ENCODE measurements at places on chromosomes 12 and 14.
A peak's percentile ranks its signal among the peaks of the same experiment; 100 is the strongest.

DNA sequence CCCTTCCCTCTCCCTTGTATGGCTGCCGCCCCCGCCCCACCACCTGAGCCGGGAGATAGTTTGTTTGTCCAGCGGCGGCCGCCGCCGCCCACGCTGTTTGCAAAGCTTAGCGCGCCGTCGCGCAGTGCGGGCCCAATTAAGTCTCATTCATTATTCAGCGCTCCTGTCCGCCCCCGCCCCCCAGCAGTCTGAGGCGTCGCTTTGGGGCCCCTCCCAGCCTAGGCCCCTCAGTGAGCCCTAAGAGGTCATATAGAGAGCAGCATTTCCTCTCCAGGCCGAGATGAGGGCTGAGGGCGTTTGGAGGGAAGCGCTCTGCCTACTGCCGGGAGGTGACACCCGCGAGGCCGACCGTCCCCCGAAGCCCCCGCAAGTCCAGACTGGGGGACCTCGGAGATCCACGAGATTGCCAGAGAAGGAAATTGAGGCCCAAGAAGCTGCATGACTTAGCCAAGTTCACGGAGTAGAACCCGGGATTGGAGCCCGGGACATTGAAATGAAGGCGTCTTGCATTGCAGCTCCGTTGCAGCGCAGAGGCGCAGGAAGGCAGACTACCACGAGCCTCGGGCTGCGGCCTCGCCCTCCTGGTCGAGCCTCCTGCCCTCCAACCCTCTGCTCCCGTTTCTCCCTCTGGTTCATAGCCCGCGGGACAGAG lies at the start of gene DNAJC22:
TSS of gene DNAJC22 (plus strand) at position 230 of the 652 bp plus-strand sequence. CDS start 1,985 bp downstream, outside the sequence.
- DNase-seq: peak; percentile 52

GRCh38 chr12:47838286-47838931 lies 18.7 kb upstream of the HDAC7 start:
- peak; percentile 73 for DNase-seq

DNA sequence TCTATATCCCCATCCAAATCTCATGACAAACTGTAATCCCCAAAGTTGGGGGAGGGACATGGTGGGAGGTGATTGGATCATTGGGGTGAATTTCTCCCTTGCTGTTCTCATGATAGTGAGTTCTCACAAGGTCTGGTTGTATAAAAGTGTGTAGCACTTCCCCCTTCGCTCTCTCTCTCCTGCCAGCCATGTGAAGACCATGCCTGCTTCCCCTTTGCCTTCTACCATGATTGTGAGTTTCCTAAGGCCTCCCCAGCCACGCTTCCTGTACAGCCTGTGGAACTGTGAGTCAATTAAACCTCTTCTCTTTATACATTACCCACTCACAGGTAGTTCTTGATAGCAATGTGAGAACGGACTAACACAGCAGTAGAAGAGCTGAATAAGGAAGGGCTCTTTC lies 62.6 kb upstream of the VASH1 start:
- no peak for DNase-seq

- DNase-seq: no peak
Observed at GRCh38 chr14:57533214-57533613, 39.6 kb upstream of the CCDC198 start.

DNA sequence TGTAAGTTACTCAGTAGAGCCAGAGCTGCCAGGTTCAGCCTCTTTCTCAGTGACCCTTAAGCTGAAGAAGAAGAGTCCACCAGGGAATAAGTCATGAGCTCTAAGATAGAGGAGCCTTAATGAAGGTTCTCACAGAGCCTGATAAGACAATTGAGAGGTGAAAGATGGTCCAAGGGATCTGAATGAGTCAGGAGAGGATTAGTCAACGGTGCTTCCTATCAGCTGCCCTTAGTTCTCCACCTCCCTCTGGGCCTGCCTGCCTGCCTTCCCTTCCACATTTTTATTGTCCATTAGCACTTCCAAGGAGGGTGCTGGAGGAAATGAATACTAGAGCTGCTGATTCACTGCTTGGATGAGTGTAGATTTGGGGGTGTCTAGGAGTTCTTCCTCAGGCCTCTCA lies 161.7 kb upstream of the RMST start:
- DNase-seq: no peak

DNA sequence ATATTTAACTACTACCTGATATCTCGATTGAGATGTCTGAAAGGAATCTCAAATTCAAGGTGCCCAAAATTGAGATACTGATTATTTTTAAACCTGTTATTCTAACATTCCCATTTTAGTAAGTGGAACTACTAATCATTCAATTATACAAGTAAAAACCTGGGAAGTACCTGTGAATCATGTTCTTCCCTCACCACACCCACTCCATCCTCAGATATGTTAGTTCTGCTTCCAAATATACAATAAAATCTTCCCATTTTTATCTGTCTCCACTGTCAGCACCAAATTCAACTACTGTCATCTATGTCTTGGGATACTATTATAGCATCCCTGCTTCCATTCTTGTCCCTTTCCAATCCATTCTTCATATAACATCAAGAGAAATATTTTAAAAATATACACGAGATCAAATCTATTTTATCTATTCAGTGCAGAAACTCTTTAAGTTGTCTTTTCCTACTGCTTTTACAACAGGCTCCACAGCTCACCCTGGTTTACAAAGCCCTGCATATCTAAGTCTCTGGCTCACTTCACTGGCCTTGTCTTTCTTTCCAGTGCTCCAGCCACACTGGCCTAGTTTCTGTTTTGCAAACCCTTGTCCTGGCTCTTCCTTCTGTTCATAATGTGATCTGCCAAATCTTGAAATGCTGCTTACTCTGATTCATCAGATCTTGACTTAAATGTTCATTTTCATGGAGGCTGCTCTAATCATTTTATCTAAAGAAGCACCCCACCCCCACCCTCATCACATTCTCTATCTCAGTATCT lies 122.3 kb downstream of the PTPRR start:
- DNase-seq: no peak

DNA sequence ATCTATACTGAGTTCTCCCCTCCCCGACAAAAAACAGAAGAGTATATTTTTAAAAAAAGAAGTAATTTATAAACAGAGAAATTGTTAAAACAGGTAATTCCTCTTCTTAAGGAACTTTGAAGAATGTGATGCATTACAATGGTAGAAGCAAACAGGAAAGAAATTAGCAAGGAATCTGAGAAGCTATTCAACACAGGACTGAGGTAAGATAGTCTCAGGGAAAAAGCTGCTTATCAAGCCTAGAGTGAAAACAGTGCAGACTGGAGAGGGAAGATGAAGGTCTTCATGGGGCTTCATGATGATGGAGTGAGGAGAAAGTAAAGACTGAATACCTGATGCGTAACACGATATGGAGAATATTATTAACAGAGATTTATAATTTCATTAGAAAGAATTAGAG lies 880.0 kb downstream of the SLC16A7 start:
- DNase-seq: no peak

DNA sequence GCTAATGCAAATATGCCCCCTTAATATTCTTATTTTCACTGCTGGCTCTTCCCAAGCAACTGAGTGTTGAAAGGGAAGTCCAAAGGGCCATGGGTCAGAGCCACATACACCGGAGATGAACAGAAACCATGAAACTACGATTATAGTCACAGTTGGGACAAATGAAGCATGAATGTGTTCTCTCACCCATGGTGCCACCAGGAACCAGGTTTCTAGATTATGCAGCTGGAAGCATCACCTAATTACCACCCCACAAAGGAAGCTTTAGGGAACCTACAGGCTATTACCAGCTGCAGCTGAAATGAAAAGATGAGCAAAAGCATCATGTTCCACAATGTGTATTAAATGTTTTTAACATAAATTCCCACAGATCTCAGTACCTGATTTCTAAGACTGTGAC lies 15.4 kb downstream of the TMTC1 start:
- DNase-seq: no peak

DNA sequence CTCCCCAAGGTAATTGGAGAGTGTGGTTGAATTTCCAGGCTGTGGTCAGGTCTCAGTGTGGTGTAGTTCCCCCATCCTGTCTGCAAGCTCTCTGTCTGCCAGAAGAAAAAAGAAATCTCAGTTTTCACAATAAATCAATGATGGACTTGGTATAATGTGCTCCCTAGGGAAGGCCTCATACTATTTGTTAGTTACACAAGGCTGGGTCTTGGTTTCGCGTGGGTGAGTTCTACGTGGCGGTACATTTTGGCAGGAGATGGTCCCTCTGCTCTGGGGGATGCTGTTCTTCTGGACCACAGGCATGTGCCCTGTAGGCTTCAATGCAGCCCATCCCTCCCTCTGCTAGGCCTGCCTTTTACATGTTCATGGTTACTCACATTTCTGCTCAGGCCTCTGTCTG lies 206.4 kb upstream of the PELI2 start:
- DNase-seq: no peak

- DNase-seq: no peak
Observed at GRCh38 chr12:94430304-94430703, 29.4 kb downstream of the CEP83 start.

DNA sequence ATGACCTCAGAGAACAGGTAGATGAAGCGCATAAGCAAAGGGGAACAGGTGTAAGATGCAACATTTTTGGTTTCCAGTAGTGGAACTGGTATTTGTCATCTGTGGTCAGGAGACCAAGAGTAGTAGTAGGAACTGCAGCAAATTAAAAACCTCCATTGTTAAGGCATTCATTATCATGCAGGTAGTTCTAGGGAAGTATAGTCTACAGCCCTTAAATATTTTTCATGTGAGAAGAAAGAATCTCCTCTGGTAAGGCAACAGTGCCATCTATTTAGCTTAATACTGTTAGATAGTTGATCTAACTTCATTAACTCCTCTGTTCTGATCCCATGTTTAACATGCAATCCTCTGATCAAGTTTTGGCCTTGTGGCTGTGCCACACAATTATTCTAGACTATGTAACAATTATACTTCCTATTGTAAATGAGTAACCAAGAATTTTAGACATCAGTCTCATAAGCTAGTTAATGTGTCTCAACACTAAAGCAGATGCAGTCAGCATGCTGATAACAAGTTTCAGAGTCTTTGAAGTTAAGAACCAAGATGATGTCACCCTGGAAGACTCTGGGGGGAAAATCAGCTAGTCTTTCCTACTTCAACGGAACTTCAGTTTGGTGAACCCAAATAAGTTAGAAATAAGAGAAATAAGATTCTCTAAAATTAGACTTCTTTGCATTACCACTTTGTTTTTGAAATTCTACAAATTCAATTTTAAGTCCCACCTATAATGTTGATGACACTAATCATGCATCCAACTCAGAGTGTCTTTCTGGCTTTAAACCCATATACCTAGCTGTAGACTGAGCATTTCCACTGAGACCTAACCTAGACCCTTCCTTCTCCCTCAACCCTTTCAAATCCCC lies 70.9 kb downstream of the STXBP6 start:
- no peak for DNase-seq

DNA sequence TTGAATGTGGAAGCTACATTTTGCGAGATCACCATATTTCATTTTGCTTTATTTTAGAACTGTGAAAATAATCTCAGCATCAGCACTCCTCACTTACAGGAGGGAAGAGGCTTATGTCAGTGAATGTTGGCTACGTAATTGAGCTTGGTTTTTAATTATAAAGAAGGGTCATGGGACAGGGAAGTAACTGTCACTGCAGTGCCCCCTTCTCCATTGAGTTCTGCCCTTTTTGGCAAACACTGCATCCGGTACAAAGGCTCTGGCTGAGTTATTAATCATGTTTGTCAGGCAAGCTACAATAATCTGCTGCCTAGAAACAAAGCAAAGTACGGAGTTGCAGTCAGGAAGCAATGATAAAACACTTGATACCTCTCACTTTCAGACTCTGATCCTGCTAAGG lies 546.7 kb downstream of the SNAPC1 start:
- DNase-seq: no peak

DNA sequence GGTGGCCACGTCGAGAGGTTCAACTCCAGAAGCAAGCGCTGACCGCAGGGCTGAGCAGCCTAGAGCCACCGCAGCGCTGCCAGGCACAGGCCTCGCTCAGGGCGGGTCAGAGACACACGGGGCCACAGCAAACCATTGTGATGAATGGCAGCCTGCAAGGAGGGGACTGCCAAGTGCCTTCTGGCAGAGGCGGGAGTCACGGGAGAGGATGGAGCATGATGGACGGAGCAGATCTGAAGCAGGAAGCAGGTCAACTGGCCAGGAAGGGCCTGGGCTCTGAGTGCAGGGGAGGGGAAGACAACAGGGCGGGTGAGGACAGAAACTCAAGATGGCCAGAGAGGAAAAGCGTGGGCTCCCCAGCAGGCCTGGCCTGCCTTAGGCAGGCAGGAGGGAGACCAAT lies 49.8 kb downstream of the CDC42BPB start:
- DNase-seq: no peak

DNA sequence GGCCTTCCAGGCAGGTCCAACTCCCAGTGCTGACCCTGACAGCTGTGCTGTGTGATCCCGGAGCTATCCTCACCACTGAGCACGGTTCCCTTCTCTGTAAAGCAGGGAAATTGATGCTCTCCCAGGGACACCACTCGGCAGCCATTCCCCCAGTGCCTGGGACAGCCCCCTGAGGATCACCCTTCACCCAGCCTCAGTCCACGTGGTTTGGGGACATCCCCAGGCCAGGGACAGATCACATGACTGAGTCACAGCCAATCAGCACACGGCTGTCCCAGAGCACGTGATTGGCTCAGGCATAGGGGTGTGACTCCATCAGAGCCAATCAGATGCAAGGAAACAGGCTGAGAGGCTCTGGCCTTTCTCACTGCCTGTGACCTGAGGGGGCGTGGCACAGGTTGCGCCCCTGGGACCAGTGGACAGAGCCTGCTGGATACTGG lies 68.8 kb upstream of the SFSWAP start:
- no peak for DNase-seq

DNA sequence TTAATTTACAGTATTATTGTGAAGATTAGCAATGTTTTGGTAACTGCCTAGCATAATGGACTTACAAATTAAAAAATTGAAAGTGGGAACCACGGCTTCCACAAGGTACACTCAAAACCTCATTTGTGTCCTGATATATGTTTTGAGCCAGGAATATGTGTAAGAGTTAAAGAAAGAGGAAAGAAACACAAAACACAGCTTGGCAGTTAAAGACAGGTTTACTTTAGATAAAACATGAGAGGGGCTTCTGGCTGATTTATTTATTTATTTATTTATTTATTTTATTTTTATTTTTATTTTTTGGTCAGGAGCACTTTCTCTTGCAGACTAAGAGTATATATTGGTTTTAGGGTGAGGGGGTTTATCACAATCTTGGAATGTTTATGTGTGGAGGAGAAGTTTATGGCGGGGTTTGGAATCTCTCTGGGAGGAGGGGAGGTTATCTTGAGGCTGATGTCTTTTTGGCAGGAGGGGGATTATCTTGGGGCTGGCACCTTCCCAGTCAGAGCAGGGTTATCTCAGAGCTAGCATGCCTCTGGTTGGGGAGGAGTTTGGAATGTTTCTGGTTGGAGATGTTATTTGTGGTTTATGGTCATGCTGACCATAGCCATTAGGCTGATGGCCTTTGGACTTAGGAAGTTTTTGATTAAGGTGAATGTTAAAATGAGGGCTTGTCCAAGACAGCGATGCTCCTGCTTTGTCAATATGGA lies 436.7 kb downstream of the DAD1 start:
- no peak for DNase-seq

- peak; percentile 93 for DNase-seq
Observed at GRCh38 chr14:91417983-91418386, 365 bp upstream of the CCDC88C start.

- no peak for DNase-seq
Observed at GRCh38 chr12:100823963-100824362, 29.4 kb downstream of the ANO4 start.

GRCh38 chr12:106644335-106645073 lies 61.7 kb downstream of the RFX4 start:
- DNase-seq: no peak
